HT1080 (cell line): ENCODE measurements at places on chromosomes 2 and 18. TPM values are rescaled to one million over a fixed set of nuclear protein-coding genes. Genes with fewer than 3 reads are reported as not detected.

DNA sequence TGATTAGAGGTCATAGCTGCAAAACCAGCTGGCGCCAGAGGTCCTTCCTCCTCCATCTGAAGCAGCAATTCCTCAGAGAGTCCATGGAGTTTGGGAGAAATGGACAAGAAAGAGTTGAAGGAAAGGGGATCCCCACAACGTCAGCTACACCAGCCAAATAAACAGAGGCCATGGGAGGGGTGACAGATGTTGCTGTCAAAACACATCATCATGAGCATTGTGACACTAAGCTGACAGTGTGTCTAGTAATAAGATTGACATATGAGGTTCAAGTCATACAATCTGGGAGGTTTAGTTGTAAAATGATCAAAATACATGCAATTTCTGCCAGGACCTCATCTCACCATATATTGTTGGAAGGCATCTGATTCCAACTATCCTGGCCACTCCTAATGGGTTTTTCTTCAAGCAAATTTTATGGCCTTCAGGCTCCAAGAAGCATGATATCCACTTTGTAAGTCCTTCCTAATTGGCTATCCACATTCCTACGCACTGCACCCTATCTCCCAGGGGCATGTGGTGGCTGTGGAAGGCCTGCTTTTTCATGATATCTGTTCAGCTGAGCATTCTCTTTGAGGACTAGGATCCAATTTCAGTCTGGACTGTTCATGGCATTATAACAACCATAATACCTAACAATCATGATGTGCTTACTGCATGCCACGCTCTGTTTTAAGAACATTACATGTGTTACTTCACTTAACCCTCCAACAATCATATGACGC, 335.0 kb upstream of the ID2 start:
- DNase-seq = no peak

C2orf66 gene
- total RNA-seq = not detected in 2 replicates

PLGLB1 gene
- total RNA-seq = 0.17 TPM in 1 of 2 replicates, not detected in the other

COBLL1 gene
- total RNA-seq = 5.2 and 8.3 TPM in 2 replicates

DNA sequence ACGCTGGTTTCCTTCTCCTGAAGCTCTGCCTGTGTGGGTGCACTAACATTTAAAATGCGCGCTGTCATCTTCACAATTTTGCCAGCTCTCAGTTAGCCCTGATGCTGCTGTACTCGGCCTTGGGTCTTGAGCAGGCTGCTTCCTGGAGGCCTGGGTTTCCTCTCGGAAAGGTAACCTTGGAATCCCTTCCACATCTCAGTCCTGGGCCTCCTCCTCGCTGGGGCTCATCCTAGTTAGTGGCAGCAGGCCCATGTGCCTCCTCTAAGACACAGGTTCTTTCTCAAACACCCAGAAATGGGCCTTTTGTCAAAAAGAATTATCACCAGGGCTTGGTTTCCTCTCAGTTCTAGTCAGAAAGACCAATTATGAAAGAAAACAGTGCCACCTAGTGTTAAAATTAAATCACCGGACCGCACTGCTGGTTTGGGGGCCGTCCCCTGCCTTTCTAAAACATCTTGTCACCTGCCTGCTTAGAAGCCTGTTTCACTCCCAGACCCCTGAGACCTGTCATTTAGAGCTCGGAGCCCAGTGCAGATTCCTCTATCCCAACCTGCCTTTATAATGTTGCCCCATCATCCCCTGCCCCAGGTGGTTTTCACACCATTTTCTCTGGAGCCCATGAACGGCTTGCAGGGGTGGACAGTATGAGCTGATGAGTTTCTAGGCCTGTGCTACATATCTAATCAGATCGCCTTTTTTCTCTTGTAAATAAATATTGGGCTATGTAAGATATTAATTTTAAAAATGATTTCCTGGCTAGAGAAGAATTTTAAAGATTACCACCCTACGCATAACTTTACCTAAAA, 42.4 kb downstream of the HK2 start:
- peak; percentile 59 for DNase-seq

TEX44 gene
- total RNA-seq = not detected in 2 replicates

- DNase-seq = no peak
Observed at GRCh38 chr2:62303788-62304187, 107.9 kb downstream of the B3GNT2 start.

GRCh38 chr2:133641497-133641896, 73.2 kb upstream of the NCKAP5 start:
- DNase-seq = peak; percentile 51

DNA sequence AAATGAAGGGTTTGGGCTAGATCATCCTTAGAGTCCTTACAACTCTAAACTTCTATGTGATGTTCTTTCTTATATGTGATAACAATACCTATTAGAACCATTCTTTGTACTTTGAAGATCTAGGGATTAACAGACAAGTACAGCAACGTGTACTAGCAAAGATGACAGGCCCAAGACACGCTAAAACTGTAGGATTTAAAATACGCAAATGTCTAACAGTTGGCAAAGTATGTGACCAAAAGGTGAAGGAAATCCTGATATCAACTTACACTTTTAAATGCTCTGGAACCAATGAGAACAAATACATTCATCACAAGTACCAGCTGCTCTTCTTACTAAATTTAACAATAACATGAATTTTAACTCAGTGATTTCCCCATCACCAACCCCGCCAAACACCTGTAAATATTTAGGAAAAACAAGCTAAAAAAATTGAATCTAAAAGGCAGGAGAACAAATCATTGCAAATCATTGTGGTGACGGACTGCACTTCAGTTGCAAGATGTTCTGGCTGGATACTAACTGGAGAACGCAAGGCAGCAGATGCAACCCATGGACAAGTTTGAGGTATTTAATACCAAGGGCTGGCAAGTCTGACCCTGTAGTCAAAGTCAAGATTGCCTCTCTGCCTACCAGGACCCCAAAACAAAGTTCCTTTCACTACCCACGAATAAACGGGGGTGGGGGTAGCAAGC, 1.4 kb downstream of the ANKRD44 start:
- no peak for DNase-seq

- DNase-seq = no peak
Observed at GRCh38 chr2:73964223-73964622, 20.5 kb upstream of the TET3 start.

DNA sequence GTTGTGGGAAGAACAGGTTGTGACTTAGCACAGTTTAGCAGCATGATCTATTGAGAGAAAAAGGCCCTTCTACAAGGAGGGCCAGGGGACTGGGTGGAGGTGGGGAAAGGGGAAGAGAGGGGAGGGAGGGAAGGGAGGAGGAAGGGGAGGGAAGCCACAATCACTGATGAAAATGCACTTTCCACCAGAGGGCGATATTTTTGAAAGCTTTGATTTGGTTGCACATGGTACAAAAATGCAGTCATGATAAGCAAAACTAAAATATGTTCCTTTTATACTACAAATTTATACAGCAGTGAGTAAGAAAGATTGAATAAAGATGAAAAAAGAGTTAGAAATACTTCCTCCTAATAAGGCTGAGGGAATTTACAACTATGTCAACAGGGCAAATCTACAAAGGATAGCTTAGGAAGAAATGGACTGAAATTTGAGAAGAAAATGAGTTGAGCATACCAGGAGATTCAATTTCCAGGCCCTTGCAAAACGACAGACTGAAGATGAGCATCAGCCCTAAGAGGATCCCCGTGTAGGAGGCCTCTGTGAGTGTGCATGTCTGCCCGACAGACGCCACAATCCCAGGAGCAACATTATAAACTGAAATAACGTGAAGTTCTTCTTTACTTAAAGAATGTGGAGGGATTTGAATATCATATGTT, 17.2 kb downstream of the SH3YL1 start:
- DNase-seq = peak; percentile 65

DNA sequence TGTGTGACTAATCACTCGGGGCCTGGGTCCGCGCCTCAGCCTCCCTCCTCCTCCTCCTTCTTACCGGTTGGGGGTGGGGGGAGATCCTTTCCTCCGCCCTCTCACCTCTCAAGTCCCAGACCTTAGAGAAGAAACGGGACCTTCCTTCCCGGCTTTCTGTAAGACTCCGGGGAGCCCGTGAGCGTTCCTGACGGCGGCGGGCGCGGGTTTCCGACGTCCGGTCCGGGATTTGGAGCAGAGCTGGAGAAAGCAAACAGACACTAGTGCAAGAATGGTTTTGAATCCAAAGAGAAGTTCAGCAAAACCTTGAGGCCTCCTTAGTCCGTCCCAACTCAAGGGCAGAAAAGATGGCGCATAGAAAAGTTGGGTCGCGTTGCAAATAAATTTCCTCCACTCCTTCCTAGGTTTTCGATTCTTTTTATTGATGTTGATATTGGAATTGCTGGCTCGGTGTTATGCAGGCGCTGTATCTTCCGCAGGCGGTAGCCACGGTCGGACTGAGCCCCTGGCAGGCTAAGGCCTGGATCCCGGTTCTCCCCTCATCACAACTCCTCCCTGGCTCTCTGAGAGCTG, 2.0 kb downstream of the DLX1 start:
- no peak for DNase-seq

DNA sequence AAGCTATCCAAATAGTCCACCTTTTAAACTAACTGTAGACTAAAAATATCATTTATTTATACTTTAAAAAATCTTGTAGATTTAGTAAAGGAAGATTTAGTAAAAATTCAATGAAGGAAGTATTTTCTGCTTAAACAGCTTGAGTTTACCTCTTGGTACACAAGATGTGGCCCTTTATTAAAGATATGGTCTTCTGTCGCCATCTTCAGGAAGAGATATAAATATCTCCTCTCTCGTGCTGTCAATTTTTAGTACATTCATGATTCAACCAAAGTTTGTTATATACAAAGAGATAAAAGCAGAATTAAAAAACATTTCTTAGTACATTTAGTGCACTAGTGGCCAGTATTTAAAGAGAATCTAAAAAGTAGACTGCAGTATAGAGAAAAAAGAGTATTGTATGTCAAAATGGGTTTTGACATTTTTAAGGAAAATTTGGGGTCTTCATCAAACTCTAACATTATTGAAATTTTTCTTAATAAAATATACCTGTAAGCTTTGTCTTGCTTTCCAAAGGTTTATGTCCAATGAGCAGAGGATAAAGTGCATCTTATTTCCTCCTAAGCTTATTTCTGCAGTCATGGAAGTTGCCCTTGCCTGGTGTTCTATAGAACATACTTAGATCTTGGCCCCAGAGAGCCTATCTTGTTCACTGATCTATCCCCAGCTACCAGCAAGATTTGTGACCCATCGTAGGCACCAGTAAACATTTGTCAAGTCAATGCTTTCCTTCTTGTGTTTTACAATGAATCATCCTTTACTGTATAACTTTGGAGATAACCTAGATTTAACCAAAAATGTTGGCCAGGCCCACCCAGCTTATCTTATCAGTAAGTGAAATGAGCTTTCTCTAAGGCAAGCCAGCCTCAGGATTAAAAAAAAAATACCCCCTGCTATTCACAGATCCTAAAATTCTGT, 18.5 kb upstream of the EML6 start:
- DNase-seq = peak; percentile 44

DNA sequence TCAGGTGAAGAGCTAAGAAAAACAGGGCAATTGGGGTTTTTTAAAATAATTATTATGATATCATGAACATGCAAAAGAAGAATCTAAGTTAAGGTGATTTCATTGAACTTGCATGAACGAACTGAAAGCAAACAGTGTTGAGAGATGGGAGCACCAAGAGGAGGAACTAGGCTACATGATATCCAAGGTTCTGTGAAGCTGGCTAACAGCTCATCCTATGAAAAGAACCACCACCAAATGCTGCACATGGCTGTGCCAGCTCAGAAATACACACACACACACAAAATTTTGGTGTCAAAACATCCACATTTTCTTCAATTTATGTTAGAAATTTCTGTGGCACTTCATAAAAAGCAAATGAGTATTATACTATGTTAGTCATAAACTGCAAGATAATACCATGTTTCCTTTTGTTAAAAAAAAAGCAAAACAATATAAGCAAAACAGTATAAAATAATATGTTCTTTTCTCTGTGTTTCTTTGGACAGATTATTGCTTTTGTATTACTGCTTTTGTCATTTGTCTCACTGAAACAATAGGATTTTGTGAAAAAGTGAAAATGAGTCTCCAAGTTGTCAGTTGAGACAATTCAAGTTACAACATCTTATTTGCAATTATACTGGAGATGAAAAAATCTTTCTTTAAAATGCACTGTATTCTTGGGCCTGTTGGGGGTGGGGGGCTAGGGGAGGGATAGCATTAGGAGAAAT, 12.6 kb upstream of the TTC32 start:
- no peak for DNase-seq

- DNase-seq = peak; percentile 58
Observed at GRCh38 chr2:181123798-181124231, 143.4 kb downstream of the UBE2E3 start.

DNA sequence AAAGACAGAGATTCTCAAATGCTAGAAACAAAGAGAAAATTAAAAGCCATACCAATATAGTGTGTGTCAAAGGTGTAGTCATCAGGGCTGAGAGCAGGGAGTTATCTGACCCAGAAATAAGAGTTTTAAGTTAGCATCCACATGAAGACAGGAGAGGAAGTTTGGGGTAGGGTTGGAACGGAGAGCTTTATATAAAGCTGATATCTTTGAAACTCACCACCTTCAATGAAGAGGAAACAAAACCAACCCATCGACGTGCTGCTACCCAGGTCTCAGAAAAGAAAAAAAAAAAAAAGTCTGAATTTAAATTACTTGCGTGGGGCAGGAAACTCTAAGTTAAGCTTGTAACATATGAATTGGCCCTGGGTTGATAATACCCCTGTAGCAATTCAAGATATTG, 42.4 kb downstream of the ARL4C start:
- no peak for DNase-seq

C2orf78 gene
- total RNA-seq = not detected in 2 replicates

PSMG2 gene
- 87.7 and 103 TPM in 2 replicates for total RNA-seq

DNA sequence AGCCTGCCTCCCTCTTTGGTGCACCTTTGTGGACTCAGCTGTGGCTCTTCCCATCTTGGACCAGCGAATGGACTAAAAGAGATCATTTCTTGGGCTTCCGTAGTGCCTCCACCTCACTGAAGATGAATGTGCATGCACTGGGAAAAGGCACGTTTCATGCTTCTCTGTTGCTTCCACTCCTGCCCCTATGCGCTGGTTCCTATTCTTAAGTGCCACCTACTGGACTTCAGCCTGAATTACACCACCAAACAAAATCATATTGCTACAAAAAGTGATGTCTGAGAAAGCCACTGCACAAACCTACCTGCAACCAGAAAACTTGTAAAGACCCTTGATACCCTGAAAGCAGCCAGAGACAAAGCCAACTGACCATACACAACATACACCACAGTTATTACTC, 695.6 kb downstream of the TSN start:
- DNase-seq = peak; percentile 62

PFN4 gene
- total RNA-seq = 0.42 TPM in 1 of 2 replicates, not detected in the other
